ENCODE measurements at places on chromosomes 1 and 21. TPM values are rescaled to one million over a fixed set of nuclear protein-coding genes. Genes with fewer than 3 reads are reported as not detected.

GRCh38 chr1:33331444-33332356 lies 10.8 kb upstream of the A3GALT2 start:
- peaks cover 83% of the 10 kb centered on the region for H3K36me3 ChIP-seq
- peak overlapping the region; percentile 27 for H3K27ac ChIP-seq
- no peak overlapping the region for H3K4me3 ChIP-seq

DNA sequence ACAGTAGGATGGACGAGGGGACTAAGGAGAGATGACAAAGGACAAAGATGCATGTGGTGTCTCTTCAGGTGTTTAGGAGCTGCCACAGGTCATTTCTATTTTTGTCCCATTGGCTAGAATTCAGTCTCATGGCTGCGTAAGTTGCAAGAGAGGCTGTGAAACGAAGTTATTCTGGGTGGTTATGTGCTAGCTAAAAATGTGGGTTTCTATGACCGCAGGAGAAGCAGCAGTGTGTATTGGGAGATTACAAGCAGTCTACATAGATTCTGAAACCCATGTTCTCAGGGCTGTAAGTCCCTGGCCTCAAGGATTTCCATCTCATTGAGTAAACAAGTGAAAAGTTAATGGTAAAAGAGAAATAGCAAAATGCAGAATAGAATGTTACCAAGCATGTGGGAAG lies 110.7 kb downstream of the SPATA46 start:
- H3K4me3 ChIP-seq: no peak overlapping the region
- no peaks in the 10 kb centered on the region for H3K36me3 ChIP-seq
- no peak for DNase-seq
- no peaks in the 10 kb centered on the region for H3K27me3 ChIP-seq
- no peaks in the 10 kb centered on the region for H3K4me1 ChIP-seq
- no peak overlapping the region for H3K27ac ChIP-seq

Gene MSH4
- 0.65 TPM for total RNA-seq

GRCh38 chr1:38997034-38997900 lies 6.2 kb downstream of the AKIRIN1 start:
- peaks cover 65% of the 10 kb centered on the region for H3K36me3 ChIP-seq
- no peak overlapping the region for H3K27ac ChIP-seq
- peaks cover 24% of the 10 kb centered on the region for H3K4me1 ChIP-seq
- H3K4me3 ChIP-seq: no peak overlapping the region
- H3K27me3 ChIP-seq: no peaks in the 10 kb centered on the region
- DNase-seq: no peak

DNA sequence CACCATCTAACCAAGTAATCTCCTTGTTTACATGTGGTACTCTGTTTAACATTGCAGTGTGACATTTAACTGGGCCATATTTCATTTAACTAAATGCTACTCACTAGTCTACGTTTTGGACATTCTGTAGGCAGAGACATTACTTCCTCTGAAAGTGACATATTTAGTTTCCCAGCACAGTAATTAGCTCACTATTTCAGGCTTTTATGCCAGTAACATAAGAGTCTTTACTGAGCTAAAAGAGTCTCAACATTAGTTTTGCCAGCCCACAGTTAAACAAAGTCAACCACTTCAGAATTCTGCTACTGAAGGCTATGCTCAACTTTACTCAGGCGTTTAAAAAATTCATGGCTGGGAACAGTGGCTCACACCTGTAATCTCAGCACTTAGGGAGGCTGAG lies 2.6 kb upstream of the TNFRSF9 start:
- H3K27ac ChIP-seq: peak overlapping the region; percentile 53
- H3K4me1 ChIP-seq: peaks cover 40% of the 10 kb centered on the region
- H3K4me3 ChIP-seq: no peak overlapping the region
- no peaks in the 10 kb centered on the region for H3K27me3 ChIP-seq
- DNase-seq: no peak
- no peaks in the 10 kb centered on the region for H3K36me3 ChIP-seq

DNA sequence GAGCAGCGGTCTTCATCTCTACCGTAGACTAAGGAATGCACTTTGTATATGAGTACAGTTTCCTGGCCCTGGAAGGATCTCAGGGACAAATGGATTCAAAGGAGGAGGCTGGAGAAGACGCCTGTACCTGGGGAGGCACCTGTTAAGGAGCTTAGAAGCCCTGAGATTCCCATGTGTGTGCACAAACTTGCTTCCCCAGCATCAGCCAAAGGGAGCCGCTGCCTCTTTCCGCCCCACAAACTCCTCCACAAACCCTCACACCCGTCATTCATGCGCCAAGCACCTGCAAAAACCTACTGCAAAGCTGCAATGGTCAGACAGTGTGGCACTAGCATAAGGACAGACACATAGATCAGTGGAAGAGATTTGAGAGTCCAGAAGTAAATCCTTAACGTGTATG lies 54.5 kb downstream of the RRAGC start:
- no peaks in the 10 kb centered on the region for H3K4me1 ChIP-seq
- no peak for DNase-seq
- peaks cover 65% of the 10 kb centered on the region for H3K27me3 ChIP-seq
- no peaks in the 10 kb centered on the region for H3K36me3 ChIP-seq
- no peak overlapping the region for H3K4me3 ChIP-seq

- H3K4me1 ChIP-seq: no peaks in the 10 kb centered on the region
- no peaks in the 10 kb centered on the region for H3K27me3 ChIP-seq
- no peak for DNase-seq
- no peak overlapping the region for H3K4me3 ChIP-seq
- no peaks in the 10 kb centered on the region for H3K36me3 ChIP-seq
- H3K27ac ChIP-seq: no peak overlapping the region
Measured at GRCh38 chr1:86104606-86105532, 51.7 kb downstream of the COL24A1 start.

DNA sequence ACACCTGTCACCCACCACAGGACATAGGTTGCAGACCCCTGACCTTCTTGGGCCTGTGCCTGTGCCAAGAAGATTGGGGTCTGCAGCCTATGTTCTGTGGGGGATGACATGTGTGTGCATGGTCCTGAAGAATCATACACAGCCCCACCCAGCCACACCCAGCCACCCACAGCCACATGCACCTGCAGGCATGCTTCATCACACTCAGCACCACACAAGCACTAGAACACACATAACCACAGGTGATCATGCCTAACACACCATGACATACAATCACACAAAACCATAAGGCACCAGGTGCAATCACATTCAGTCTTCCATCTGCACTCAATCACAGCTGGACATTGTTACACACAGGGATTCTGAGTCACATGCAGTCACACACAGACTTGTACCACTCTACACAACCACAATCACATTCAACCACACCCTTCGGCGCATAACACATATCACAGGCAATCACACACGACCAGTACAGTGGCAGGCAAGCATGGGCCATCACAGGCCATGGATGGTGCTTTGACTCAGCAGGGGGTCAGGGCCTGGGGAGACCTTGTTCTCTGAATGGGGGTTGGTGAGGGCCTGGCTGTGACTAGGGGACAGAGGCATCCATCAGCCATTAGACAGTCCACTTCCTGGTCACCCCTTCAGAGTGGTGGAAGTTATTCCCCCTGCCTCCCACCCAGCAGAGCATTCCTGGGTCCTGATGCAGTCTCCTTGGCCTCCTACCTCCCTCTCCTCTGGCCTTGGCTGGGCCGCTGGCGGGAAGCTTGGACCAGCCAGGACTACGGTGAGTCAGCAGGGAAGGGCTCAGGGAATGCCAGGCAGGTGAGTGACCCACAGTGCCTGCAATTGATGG lies 44.3 kb upstream of the EPS8L3 start:
- H3K27ac ChIP-seq: no peak overlapping the region
- H3K4me3 ChIP-seq: no peak overlapping the region
- no peaks in the 10 kb centered on the region for H3K36me3 ChIP-seq
- no peak for DNase-seq
- peaks cover 35% of the 10 kb centered on the region for H3K4me1 ChIP-seq
- no peaks in the 10 kb centered on the region for H3K27me3 ChIP-seq

Gene SAMSN1
- 21.5 TPM for total RNA-seq

Gene ACOT11
- total RNA-seq: 5.0 TPM

Gene RGS18
- total RNA-seq: 13.0 TPM

DNA sequence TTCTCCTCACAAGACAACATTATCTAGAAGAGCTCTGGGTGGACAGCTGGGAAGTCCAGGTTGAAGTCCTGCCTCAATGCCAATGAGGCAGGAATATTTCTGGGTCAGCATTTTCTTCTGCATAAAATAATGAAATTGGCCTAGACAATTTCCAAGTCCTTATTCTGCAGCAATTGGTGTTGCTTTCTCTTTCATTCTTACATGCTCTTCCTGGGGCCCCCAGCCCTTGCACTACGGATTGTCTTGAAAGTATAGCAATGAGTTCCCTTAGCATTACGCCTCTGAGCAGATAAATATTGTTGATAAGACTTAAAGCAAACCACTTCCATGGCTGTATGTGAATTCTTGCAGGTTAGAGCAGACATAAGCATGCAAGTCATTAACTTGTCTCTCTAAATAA lies 188.5 kb downstream of the TGFBR3 start:
- DNase-seq: no peak
- no peak overlapping the region for H3K27ac ChIP-seq
- H3K36me3 ChIP-seq: peaks cover 19% of the 10 kb centered on the region

GRCh38 chr21:17793246-17794123 lies 25.7 kb downstream of the C21orf91 start:
- H3K4me1 ChIP-seq: peaks cover 31% of the 10 kb centered on the region
- peak overlapping the region; percentile 78 for H3K27ac ChIP-seq
- no peak for DNase-seq
- no peaks in the 10 kb centered on the region for H3K27me3 ChIP-seq

Gene CELF3
- not detected for total RNA-seq

Gene ABCG1
- 74.9 TPM for total RNA-seq

- no peaks in the 10 kb centered on the region for H3K4me1 ChIP-seq
- H3K4me3 ChIP-seq: no peak overlapping the region
- H3K27ac ChIP-seq: no peak overlapping the region
- no peaks in the 10 kb centered on the region for H3K36me3 ChIP-seq
- DNase-seq: no peak
- H3K27me3 ChIP-seq: no peaks in the 10 kb centered on the region
Measured at GRCh38 chr1:192951691-192952460, 107.3 kb downstream of the UCHL5 start.

GRCh38 chr1:29753244-29753643 lies 516.9 kb downstream of the PTPRU start:
- no peaks in the 10 kb centered on the region for H3K36me3 ChIP-seq
- H3K27ac ChIP-seq: no peak overlapping the region
- DNase-seq: no peak
- H3K4me1 ChIP-seq: no peaks in the 10 kb centered on the region
- peaks cover 10% of the 10 kb centered on the region for H3K27me3 ChIP-seq

DNA sequence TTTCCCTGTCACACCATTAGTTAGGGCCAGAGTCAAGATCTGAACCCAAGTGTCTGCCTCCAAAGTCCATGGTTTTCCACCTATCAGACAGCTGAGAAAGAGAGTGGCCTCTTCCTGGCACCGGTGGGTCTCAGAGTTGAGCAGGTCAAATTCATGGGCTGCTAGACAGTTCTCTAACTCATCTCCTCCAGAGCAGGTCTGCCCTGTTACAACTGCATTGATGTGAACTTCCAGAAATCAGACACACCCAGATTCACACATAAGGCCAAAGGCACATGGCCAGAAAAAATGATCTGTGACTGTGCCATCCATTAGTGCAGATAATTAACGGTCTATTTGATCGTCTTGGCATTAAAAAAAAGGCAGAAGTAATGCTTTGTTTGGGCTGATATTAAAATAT lies 17.5 kb downstream of the SMIM12 start:
- no peaks in the 10 kb centered on the region for H3K27me3 ChIP-seq
- no peak overlapping the region for H3K4me3 ChIP-seq
- no peak overlapping the region for H3K27ac ChIP-seq
- H3K4me1 ChIP-seq: peaks cover 25% of the 10 kb centered on the region
- no peaks in the 10 kb centered on the region for H3K36me3 ChIP-seq

Gene SPRR2E
- total RNA-seq: not detected
